Muscle of leg (tissue), 16 donors: ENCODE measurements at places on chromosomes 1 and 21. TPM values are rescaled to one million over a fixed set of nuclear protein-coding genes. Genes with fewer than 3 reads are reported as not detected.

DNA sequence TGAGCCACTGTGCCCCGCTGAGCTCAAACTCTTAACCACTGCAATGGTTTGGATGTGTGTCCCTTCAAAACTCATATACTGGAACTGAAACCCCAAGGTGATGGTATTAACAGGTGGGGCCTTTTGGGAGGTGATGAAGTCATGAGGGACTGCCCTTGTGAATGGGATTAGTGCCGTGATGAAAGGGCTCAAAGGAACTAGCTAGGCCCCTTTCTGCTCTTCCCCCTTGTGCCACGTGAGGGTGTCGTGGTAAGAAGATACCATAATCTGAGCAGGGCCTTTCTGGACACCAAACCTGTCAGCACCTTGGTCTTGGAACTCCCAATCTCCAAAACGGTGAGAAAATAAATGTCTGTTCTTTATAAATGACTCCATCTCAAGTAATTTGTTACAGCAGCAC is 45.5 kb upstream of the SPOCD1 start:
- no peak for DNase-seq

HFM1 gene
- 4.0 TPM for total RNA-seq

GRCh38 chr1:154479764-154480421 is 22.1 kb upstream of the TDRD10 start:
- DNase-seq = peak; percentile 92

DNA sequence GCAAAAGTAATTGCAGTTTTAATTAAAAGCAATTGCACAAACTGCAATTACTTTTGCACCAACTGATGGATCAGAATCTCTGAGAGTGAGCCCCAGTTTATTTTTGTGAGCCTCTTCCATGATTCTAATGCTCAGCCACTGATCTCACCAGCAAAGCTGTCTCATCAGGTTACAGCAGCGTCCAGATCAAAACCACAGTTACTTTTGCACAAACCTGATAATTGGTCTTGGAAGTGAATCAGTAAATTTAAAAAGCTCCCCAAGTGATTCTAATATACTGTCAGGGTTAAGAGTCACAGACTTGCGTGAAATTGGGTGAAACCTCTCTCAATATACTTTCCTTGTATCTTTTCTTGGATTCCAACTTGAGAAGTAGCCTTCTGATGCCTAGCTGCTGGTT is 13.5 kb upstream of the CR2 start:
- DNase-seq = no peak

DNA sequence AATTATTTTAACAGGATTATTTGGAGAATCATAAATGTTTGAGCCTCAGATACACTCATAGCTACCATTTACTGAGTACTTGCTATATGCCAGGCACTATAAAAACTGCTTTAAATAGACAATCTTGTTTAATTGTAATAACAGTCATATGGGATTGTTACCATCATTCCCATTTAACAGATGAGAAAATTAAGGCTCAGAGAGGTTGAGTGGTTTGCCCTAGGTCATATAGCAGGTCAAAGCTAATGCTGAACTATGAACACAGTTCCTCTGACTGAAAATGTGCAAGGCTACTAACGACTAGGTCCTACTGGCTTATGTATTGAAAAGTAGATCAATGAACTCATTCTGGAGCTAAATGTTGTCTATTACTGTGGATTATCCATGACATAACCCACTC is 63.4 kb downstream of the DDR2 start:
- DNase-seq = no peak

C1orf94 gene
- total RNA-seq = not detected

- DNase-seq = no peak
Measured at GRCh38 chr1:31891280-31891679, 46.9 kb downstream of the PTP4A2 start.

DNA sequence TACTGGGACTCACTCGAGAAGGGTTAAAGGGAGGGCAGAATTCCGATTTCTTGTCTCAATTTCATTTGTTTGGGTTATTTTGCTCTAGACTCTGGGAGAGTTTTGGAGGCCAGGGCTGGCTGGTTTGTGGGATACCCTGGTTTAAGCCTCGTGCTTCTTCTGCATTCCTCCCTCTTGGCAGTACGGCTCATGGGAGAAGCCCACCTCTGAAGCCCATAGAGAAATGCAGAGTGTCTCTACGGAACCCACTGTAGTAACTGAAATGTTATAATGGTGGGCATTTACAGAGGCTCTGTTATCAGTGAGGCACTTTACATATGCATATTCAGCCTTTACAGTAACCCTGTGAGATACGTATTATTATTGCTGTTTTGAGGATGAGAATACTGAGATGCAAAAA is 43.9 kb downstream of the ROR1 start:
- DNase-seq = no peak

DNA sequence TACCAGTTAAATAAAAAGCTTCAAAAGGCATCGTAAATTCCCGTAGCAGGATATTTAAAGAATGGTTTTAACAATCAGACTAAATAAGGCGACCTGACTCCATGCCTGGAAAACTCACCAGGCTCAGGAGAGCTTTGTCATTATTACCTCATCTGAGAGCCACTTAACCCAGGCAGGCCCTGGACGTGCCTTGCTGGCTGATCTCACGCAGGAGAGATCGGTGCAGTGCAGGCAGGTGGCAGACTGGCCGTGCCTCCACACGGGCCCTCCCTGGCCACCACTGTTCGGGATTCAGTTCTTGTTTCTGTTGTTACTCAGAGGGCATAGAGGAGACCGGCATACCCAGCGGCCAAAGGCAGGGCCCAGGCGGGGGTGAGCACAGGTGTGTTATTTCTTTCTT is 6.4 kb downstream of the MT1HL1 start:
- no peak for DNase-seq

GRCh38 chr1:106254748-106255147 is 801.7 kb upstream of the PRMT6 start:
- no peak for DNase-seq

DNA sequence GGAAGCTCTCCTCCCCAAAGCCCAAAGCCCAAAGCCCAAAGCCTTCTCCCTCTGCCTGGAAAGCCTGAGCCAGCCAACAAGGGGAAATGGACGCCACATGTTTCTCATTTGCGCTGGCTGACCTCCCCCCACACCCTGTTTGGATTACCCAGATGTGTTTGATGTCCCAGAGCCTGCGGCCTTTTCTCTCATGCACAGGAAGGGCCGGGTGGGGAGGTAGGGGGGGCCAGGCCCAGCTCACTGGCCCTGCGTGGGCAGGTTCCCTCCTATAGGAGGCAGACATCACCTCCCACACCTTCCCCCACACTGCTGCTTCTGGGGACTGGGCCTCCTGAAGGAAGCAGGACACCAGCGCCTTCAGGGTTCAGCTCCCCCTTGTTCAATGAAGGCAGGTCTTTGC is 116.3 kb downstream of the NAV1 start:
- peak; percentile 94 for DNase-seq

PGM1 gene
- 68.5 TPM for total RNA-seq

DNA sequence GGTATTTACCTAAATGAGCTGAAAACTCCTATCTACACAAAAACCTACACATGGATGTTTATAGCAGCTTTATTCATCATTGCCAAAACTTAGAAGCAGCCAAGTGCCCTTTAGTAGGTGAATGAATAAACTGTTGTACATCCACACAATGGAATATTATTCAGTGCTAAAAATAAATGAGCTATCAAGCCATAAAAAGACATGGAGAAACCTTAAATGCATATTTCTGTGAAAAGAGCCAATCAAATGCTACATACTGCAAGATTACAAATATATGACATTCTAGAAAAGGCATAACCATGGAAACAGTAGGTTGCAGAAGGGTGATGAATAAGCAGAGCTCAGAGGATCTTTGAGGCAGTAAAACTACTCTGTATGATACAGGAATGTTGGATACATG is 23.3 kb downstream of the ABCB10 start:
- DNase-seq = no peak

DNA sequence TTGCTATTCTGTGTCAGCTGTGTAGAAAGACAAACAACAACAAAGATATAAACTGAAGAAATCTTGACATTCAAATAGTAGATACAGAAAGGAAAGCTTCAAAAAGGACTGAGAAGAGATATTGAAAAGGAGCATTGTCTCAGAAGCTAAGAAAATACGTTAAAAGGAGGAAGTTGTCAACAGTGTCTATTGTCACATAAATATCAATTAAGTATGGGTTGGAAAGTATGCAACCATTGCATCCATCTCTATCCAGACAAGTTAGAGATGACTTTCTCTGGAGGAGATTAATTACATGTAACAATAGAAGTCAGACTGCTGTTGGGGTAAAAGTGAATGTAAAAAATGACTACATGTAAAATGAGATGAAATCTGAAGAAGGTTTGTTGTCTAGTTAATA is 29.7 kb upstream of the BRINP3 start:
- DNase-seq = no peak

GPX7 gene
- total RNA-seq = 146 TPM

ST6GALNAC5 gene
- 2.8 TPM for total RNA-seq

PRAMEF26 gene
- not detected for total RNA-seq

GRCh38 chr1:59804301-59804700 is 10.4 kb upstream of the HOOK1 start:
- no peak for DNase-seq

CRYBG2 gene
- total RNA-seq = 0.22 TPM

LRRC8D gene
- 6.2 TPM for total RNA-seq

STUM gene
- 4.7 TPM for total RNA-seq

DNA sequence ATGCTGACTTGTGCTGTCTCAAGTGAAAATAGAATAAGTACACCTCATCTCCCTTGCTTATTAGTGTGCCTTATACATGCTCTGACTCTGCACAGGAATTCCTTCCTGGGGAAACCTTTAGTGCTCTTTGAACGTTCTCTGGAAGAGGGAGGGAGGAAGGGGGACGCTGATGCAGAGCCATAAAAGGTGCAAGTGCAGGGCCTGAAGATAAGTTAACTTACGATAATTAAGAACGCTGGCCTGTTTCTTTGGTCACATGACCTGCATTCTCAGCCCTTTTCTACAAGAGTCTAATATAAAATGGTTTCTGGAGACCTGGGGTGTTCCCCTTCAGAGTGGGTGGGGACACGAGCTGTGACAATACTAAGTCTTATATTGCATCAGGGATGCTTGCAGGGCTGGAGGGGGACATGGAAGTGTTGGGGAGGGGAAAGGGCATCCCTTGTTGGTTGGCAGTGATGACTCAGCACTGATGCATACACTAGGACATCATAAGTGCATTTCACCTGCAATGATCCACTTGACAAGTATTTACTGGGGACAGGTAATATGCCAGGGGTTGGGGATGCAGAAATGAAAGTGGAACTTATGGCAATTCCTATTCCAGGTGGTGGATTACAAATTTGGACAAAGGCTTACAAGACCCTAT is 26.3 kb upstream of the KIAA0040 start:
- no peak for DNase-seq

DNA sequence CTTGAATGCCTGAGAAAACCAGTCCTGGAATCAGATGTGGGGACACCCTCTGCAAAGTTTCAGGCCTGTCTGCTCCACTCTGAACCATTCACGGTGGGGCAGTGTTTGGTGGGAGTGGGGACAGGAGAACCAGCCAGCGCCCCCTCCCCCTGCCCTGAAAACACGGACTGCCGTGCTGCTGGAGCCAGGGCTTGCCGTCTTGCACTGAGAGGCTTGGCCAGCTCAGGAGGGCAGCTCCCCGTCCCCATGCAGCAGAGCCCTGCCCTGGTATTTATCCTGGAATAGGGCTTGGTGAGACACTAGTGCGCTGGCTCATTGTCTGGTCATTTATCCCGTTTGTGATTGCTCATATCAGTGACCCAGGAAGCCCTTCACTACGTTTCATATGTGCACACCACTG is 3.9 kb downstream of the S100B start:
- no peak for DNase-seq

OR2T4 gene
- not detected for total RNA-seq
